Right hindlimb (tissue), 1 donor: ENCODE measurements at places on chromosomes 2 and 18.

- DNase-seq = no peak
Measured at GRCh38 chr18:26618135-26618534, 69.8 kb upstream of the KCTD1 start.

DNA sequence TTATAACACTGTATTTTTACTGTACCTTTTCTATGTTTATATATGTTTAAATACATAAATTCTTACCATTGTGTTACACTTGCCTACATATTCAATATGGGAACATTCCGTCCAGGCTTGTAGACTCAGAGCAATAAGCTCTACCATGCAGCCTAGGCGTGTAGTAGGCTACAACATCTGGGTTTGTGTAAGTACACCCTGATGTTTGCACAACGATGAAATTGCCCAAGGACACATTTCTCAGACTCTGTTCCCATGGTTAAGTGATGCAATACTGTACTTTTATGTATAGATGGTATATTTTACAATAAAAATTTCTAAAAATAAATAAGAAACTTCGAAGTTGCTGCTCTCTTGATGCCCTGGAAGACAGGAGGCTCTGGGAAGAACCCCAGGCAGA, 38.4 kb downstream of the YPEL5 start:
- no peak for DNase-seq

GRCh38 chr2:58055033-58055786, 8.6 kb downstream of the VRK2 start:
- DNase-seq = no peak

- no peak for DNase-seq
Measured at GRCh38 chr2:58973811-58974281, 732.7 kb upstream of the FANCL start.

DNA sequence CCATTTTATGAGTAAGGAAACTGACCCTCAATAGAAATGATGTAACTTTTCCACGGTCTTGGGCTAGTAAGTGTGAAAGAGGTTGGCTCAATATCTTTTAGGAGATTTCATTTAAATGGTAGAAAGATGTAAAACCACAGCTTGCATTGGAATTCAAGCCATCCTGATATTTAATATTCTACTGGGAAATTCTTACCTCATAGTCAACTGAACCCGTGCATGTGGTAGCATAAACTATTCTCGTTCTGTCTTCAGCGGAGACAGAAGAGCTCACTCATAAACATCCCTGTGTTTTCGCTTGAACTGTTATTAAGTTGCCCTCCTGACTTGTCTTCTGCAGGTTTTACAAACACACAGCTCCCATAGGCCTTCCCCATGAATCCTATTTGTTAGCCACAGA, 8.5 kb upstream of the SPATS2L start:
- no peak for DNase-seq

DNA sequence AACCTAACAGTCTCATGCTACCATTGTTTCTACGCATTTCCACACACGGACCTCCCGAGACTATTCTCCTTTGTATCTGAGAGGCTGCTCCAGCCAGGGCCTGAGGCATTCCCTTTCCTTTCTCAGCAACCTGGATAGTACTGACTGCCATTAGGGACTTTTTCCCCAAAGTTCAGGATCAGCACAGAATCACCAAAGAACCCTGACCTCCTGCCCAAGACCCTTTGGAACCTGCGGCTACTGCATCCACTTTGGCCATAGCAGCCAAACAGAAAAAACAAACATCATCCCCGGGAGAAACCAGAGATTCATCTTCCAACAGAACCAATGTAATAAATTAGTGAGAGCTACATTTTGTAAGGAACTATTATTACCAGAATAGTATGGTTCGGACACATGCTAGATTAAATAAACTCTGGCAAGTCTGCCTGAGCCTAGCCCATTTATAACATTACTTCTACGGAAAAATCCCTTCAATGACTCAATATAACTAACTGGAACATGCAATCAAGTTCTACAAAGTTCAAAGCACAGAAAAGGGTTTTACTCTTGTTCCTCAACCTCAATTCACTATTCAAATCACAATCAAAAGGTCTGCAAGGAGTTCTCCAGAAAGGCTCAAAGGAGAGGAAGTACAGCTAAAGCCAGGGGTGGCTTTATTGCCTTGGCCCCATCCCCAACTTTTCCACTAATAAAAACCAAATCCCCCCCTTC, 51.8 kb downstream of the LPIN2 start:
- no peak for DNase-seq

DNA sequence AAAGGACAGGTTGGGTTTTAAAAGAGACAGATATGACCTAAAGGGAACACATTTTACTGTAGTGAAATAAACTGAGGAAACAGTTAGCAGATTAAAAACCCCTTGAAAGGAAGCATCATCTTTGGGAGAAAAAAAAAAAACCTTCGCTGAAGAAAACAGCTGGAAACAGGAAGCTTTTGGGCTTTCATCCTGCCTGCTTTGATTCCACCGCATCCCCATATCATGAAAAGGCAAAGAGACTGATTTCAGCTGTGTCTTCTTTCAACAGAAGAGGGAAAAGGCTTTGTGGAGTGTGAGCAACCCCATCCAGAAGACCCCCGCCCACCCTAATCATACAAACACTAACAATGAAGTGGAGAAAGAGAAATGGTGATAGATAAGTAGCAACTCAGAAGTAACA, 86.4 kb downstream of the TCF4 start:
- DNase-seq = no peak

GRCh38 chr2:65130664-65131175, 814 bp upstream of the RAB1A start:
- DNase-seq = no peak

GRCh38 chr2:43169099-43169945, 57.1 kb downstream of the ZFP36L2 start:
- no peak for DNase-seq

GRCh38 chr2:158967114-158967730, 1.2 kb upstream of the TANC1 start:
- DNase-seq = no peak

DNA sequence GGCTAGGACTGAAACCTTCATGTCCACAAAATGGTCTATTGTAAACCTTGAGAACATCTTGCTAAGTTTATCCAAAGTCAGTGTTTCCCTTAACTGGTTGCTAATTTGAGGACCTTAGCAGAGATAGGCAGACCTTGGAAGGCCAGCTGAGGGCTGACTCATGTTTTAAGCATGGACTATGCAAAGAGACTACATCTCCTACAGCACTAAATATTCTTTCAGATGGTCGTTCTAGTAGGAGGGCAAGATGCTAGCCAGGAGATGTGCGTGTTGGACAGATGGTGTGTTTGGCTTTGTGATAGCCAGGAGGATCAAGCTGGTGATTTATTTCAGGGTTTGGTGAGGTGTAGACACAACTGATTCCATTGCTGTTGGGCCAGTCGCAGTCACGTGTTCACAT, 75.8 kb downstream of the NRP2 start:
- DNase-seq = no peak

DNA sequence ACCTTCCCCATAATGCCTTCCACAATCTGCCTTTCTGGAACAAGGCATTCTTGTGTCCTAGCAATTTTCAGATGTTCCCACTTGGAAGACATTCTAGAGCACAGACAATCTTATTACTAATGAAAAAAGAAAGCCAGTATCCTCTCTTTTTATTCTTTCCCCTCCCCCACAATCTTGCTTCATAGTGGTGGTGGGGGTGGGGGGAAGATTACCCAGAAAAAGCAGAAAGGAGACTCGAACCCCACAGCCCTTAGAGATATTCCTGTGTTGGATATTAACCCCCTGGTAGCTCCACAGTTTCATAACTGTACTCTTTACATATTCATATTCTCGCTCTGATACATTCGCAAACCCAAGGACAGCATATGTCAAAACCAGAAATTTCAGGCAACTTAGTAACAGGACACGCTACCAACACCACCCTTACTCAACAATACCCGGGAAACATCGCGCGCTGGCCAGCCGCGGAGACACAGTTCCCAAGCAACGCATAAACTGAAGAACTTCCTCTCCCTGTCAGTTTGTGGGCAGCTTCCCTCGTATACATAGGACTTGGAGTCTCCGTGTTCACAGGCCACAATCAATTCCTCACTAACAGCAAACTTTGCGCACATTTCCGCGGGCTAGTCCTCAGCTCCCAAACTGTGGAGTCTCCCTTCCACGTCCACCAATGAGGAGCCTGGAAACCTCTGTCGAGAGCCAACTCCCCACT, 793 bp downstream of the NR4A2 start:
- peak; percentile 79 for DNase-seq

DNA sequence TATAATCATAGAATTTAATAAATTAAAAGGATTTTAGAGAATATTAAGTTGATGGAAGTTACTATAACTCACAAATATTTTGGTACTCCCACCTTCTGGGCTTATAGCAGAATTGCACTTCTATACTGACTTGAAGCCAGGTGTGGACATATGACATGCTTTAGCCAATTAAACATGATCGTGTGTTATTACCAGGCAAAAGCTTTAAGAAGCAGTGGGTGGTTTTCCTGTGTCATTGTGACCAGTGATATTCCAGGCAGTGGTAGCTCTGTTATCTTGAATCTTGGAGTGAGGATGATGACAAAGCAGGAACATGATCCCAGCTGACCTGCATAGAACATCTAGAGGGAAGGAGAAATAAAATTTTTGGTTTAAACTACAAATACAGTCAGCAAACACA, 370.9 kb upstream of the ZEB2 start:
- no peak for DNase-seq

GRCh38 chr2:76027761-76028160, 317.0 kb upstream of the GCFC2 start:
- no peak for DNase-seq

DNA sequence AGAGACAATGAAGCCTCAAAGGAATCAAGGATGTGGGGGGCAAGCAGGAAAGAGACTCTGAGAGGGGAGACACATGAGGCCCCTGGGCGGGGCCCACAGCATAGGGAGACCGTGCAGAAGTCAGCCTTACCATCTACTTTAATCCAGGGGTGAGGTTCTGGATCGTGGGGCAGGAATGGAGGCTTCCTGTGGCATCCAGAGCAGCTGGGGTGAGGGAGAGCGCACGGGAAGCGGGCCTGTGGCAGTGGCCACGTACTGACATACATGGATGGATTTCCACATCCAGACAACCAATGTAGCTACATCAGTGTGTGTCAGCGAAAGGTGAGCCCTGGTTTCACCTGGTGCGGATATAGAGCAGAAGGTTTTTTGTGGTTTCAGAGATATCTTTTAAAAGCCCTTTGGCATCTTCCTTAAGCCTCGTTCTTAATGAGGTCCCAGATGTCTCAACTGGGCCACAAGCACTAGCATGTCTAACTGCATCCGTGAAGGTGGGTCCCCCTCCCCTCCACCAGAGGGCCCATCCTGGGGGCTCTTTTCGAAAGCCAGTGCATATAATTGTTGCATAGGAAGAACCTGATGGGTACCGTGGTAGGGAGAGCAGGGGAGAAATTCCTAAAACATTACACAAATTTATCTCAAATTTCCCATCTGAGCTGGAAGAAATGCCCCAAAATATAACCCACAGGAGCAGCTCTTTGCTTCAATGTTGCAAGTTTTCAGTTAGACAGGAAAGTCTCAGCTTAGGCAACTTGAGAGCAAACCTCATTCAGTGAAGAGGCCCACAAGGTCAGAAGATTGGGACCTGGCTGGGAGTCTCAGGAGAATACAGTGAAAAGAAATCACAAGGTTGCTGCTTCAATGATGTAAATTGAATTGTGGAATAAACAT, 90.9 kb downstream of the SP3 start:
- no peak for DNase-seq

DNA sequence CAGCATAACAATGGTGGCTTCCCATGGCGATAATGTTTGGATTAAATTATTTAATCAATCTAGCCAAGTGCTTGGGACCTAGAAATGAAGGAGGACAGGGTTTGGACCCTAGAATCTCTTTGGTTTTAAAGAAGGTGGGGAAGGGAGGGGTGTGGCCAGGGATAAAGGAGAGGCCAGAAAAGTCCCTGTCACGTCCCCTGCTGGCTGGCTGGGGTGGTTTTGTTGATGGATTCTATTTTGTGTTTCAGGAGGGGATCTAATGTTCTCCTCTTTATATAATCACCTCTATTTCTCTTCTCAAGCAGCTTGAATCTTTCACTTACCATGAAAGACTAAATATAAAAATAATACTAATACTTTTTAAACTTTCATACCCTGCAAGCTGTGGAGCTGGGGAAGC, 52.6 kb upstream of the GALR1 start:
- DNase-seq = no peak

- no peak for DNase-seq
Measured at GRCh38 chr2:17644997-17645720, 104.7 kb downstream of the VSNL1 start.

- no peak for DNase-seq
Measured at GRCh38 chr2:46367286-46367685, 70.1 kb downstream of the EPAS1 start.
